ENCODE measurements at places on chromosomes 3 and 15.

DNA sequence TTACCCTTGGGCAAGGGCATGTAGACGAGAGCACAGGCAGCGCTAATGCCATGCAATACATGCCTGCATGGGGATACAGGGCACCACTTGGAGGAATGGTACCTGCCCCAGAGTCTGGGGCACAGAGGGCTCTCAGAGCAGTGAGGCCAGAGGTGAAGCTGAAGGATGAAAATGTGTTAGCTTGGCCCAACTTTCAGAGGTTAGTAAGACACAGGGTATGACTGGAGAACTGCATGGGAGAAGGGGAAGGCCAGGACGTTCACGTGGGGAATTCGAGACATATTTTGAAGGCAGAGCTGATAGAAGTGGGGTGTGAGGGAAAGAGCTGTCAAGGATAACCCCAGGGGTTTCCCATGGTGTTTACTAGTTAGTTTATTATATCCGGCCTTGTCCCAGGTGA is 19.6 kb downstream of the CSRNP1 start:
- DNase-seq: no peak

DNA sequence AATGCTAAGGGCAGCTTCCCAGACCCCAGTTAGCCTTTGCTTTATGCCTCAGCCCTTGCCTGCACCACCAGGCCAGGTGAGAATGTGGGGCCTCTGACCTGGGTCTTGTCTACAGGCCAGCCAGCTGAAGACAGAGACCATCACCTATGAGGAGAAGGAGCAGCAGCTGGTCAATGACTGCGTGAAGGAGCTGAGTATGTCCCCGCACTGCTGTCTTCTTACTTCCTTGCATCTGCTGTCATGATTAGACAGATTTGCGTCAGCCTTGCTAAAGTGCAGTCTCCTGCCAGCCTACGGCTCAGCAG is 74.6 kb downstream of the CCK start:
- DNase-seq: no peak

DNA sequence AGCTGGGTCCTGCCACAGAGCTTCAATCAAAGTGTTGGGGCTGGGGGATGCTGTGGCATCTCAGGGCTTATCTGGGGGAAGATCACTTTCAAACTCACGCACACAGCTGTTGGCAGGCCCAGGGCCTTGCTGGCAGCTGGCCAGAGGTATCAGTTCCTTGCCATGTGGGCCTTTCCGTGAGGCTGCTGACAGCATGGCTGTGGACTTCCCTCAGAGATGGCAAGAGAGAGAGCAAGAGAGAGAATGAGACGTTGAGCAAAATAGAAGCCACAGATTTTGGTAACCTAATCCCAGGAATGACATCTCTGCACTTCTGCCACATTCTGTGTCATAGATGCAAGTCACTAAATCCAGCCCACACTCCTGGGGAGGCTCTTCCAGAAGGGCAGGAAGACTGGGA is 91.0 kb downstream of the TPRG1 start:
- no peak for DNase-seq

DNA sequence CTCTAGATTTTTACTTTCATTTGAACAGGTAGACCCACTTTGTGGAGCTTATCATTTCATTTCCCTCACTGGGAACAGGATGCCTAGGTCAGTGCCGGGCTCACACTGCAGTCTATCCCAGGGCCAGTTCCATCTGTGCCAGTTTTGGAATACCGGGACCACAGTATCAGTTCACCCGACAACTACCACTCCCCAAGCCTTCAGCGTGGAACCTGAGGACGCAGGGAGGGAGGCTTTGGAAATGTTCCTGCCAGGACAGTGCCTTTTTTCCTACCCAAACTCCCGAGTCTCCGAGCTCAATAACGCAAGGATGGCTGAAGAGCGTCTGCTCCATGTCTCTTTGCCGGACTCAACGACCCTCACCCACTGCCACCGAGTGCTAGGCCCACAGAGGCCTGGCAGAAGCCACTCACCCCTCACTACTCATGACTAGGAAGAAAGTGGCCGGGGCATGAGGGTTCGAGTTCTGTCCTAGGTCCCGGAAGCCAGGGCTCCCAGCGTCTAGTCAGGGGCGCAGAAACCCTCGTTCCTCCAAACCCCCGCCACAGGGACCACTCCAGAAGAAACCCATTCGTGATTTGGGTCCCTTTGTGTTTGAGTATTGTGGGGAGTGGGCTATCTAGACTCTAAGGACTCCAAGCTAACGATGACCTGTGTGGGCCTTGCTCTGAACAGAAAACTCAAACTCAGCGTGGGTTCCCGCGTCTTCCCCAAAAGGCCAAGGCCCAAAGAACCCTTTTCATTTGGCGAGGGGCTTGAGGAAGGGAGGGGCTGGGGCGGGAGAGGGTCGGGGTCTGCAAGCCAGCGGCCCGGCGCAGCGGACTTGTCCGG is 11.4 kb downstream of the ZIC1 start:
- no peak for DNase-seq

GRCh38 chr3:160649596-160649995 is 27.4 kb upstream of the ARL14 start:
- DNase-seq: no peak

DNA sequence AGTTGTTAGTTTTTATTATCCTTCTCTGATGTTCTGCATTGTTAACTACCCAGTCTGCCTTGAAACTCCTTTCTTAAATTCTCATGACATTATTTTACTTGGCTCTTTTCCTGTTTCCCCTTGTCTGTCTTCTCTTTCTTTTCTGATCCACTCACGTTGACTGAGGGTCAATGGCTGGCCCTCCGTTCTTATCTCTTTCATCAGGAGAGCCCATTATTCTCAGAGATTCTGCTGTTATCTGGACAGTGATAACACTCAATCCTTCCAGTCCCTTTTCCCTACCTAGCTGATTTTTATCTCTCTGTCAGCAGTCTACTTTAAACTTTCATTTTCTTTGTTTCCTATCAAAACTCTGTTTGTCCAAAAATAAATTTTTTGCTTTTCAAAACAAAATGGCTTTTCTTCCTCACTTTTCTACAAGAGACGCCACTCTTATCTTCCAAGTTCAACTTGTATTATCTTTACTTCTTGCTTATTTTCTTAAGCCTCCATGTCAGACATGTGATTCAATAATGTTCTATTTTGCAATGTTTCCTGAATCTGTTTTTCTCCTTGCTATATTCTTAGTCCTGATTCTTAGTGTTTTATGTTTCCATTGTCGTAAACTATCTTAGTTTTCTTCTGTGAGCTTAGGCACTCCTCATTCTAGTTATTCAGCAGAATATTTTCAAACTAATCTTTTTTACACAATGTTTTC is 120.2 kb downstream of the NEDD4 start:
- no peak for DNase-seq

- DNase-seq: no peak
Measured at GRCh38 chr3:130276203-130276803, 69.2 kb upstream of the COL6A5 start.

DNA sequence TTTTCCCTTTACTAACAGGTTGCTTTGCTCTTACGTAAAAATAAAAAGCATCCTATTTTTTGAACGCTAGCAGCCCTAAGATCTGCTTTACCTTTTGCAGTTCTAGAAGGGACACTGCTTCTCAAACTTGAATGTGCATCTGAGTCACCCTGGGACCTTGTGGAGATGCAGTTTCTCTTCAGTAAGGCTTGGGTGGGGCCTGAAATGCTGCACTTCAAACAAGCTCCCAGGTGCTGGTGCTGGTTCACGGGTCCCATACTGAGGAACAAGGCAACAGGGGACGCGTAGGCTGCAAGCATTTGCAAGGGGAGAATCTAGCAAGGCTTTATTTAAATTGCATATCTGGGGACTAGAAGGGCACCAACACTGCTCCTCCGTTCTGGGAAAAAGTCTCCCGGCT is 30.0 kb downstream of the MB21D2 start:
- no peak for DNase-seq

DNA sequence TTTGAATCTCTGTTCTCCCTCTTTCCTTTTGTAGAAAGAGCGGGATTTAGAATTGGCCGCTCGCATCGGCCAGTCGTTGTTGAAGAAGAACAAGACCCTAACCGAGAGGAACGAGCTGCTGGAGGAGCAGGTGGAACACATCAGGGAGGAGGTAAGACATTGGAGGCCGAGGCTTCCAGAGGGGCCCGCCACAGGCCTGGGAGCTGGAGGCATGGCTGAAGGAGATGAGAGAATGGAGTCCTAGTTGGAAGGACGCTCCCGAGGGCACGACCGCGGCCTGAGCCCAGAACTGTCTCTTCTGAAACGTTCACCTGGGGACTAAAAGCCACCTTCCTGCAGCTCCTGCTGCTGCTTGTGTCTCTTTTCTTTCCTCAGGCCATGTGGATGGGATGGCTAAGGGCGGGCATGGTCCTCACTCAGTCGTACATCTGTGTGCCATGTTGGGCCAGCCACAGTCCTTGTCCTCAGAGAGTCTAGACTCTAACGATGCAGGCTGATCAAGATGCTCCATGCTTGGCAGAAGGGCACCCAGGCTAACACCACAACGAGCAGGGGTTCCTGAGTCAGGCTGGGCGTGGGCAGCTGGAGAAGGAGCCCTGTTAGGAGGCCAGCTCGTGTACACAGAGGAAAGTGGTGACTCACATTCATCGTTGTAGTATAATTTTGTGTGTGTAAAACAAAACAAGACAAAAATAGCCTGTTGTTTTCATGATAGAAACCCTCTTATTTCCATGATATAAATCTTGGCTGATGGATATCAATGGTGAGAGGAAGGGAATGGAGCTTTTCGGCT is 81.1 kb downstream of the CCK start:
- no peak for DNase-seq

DNA sequence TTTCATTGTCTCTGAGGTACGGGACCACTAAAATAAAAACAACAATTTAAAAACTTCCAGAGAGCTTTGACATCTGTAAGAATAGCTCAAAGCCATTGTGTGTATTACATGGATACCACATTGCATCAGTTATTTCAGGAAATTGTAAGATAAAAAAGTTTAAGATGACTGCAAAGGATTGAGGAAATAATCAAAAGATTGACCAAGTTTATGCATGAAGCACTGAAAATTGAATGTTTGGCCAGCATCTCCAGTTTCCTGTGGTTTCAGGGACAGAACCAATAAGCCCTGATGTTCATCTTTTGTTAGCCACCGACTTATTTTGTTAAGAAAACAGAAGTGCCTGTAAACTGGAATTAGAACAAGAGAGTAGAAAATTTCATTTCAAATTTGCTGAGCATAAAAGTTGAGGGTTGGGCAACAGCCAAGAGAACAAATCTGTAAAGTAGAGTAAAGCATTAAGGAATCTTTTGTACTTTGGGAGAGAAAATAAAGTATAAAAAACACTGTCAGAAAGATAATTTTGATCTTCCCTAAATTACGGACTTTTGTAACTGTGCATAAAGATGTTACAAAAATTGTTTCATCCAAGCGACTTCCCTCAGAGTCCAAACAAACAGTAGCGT is 211.5 kb upstream of the P2RY1 start:
- DNase-seq: no peak

DNA sequence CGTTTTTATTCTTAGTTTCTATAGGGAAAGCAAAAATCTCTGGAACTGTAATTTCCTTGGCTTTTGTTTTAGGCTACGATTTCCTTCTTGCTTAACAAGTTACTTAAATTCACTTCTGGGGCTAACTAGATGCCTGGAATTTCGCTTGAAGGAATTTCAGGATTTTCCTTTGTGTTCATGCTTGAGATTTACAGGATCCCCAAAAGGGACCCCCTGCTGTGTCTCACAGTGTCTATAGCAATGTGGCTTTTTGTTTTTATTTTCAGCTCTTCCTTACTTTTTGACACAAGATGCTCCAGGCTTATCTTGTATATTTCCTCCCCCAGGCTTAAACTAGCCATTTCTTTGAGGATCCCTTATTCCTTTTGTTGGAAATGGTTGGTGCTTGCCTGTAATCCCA is 95.5 kb upstream of the DPPA4 start:
- DNase-seq: no peak

DNA sequence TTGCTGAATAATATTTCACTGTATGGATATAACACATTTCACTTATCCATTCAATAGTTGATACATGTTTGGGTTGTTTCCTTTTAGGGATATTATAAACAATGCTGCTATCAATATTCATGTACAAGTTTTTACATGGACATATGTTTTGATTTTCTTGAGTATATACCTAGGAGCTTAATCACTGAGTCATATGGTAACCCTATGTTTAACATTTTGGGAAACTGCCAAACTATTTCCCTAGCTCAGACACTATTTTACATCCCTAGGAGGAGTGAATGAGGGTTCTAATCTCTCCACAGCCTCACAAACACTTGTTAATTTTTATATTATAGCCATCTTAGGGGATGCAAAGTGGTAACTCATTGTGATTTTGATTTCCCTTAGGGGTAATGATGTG is 66.0 kb downstream of the GPR156 start:
- no peak for DNase-seq

DNA sequence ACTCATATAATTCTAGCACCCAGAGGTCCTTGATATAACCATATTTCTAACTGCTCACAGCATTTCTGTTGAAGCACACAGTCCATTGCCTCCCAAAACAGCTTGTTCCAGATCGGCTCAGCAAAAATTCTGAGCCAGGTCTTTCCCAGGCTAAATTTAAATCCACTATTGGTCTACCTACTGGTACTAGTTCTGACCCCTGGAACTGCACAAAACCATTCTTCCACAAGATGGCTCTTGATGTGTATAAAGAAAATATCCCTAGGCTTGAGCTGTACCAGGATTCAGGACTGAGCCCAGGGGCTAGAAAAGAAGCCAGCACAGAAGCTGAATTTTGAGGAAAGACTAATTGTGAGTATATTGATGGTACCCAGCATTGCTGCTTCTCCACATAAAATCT is 75.4 kb upstream of the ABHD17C start:
- DNase-seq: no peak

GRCh38 chr3:156433910-156434309 is 121.0 kb downstream of the SSR3 start:
- DNase-seq: no peak

GRCh38 chr3:66934041-66934440 is 64.1 kb upstream of the KBTBD8 start:
- no peak for DNase-seq

DNA sequence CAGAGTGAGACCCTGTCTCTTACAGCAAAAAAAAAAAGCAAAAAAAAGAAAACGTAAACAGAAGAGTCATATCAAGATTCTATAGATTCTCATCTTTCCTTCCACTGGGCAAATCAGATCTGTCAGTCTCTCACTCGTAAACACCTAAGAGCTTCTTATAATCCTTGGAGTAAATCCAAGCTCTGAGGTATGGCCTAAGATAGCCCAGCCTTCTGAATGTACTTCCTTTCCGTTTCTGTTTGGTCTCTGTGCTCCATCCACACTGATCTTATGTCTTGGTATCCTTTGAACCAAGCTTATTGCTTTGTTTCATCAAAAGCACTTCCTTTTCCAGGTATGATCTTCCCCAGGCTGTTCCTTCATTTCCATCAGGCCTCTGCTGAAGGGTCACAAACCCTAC is 137.8 kb downstream of the CADPS start:
- DNase-seq: no peak

GRCh38 chr3:33092496-33093254 is 4.3 kb downstream of the GLB1 start:
- DNase-seq: no peak

GRCh38 chr3:183013856-183014255 is 33.5 kb upstream of the DCUN1D1 start:
- no peak for DNase-seq

- no peak for DNase-seq
Measured at GRCh38 chr3:150636258-150636657, 33.1 kb downstream of the SELENOT start.

Data from activated CD8-positive, alpha-beta memory T cell treated with anti-CD3 and anti-CD28 coated beads for 1 hour (primary cell).